Adrenal gland (tissue), 19 donors: ENCODE measurements at places on chromosomes 12 and 14. TPM values are rescaled to one million over a fixed set of nuclear protein-coding genes. Genes with fewer than 3 reads are reported as not detected.

GAS2L3 gene
- total RNA-seq, result 30.3 TPM

RNASE2 gene
- not detected for total RNA-seq

DNA sequence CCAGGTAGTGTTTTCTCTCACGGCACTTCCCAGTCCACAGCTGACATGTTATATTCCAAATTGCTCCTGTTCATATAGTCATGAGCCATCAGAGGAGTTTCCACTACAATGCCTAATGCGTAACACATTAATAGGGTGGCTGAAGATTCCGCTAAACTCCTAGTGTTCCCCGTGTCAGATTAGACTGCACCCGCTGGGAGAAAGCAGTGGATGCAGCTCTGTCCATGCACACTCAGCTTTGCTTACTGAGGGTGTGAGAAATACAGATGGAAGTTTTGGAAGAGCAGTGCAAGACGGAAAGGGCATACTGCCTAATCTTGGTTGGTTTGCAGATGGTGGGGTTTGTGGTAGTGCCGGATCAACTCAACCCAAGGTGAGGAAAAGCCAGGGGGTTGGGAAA is 5.6 kb downstream of the PPP1R3E start:
- H3K36me3 ChIP-seq, result peaks cover 5% of the 10 kb centered on the region
- no peak overlapping the region for H3K27ac ChIP-seq
- DNase-seq, result peak; percentile 47
- H3K4me1 ChIP-seq, result peaks cover 7% of the 10 kb centered on the region
- H3K27me3 ChIP-seq, result no peaks in the 10 kb centered on the region
- H3K4me3 ChIP-seq, result no peak overlapping the region

GRCh38 chr12:113155646-113156045 is 6.1 kb downstream of the CFAP73 start:
- no peak for DNase-seq
- H3K27ac ChIP-seq, result no peak overlapping the region
- H3K4me1 ChIP-seq, result peaks cover 13% of the 10 kb centered on the region
- peaks cover 30% of the 10 kb centered on the region for H3K36me3 ChIP-seq

- H3K27me3 ChIP-seq, result no peaks in the 10 kb centered on the region
- no peak overlapping the region for H3K4me3 ChIP-seq
- no peaks in the 10 kb centered on the region for H3K36me3 ChIP-seq
- no peak overlapping the region for H3K27ac ChIP-seq
- H3K4me1 ChIP-seq, result no peaks in the 10 kb centered on the region
- no peak for DNase-seq
Measured at GRCh38 chr14:48384821-48385220, 709.4 kb upstream of the MDGA2 start.

DNA sequence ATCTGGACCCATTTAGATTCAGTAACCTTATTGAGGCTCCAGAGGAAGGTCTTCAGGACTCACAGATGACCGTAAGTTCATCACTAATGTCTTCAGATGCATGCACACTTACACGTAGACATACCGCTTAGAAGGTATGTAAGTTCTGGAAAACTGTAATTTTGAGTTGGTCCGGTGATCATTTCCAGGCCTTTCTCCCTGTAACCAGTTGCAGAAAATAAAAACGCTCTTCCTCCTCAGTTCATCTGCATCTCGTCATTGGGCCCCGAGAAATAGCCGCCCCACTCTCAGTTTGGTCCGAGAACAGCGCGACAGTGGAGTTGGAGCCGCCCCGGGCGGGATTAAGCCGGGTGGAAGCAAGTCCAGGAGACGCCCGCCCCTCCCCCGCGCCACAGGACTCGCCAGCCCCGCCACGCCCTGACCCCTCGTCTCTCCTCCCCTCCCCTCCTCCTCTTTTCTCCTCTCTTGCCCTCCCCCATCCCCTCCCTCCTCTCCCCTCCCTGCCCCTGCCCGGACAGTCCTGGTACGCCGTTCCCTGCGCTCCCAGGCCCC is 83.7 kb downstream of the TNFAIP2 start:
- H3K4me1 ChIP-seq, result no peaks in the 10 kb centered on the region
- no peaks in the 10 kb centered on the region for H3K36me3 ChIP-seq
- DNase-seq, result peak; percentile 71
- no peak overlapping the region for H3K4me3 ChIP-seq
- H3K27ac ChIP-seq, result peak overlapping the region; percentile 21

- H3K27me3 ChIP-seq, result no peaks in the 10 kb centered on the region
- H3K4me1 ChIP-seq, result peaks cover 15% of the 10 kb centered on the region
- no peak overlapping the region for H3K27ac ChIP-seq
- no peaks in the 10 kb centered on the region for H3K36me3 ChIP-seq
Measured at GRCh38 chr12:106080041-106080790, 58.5 kb downstream of the NUAK1 start.

DNA sequence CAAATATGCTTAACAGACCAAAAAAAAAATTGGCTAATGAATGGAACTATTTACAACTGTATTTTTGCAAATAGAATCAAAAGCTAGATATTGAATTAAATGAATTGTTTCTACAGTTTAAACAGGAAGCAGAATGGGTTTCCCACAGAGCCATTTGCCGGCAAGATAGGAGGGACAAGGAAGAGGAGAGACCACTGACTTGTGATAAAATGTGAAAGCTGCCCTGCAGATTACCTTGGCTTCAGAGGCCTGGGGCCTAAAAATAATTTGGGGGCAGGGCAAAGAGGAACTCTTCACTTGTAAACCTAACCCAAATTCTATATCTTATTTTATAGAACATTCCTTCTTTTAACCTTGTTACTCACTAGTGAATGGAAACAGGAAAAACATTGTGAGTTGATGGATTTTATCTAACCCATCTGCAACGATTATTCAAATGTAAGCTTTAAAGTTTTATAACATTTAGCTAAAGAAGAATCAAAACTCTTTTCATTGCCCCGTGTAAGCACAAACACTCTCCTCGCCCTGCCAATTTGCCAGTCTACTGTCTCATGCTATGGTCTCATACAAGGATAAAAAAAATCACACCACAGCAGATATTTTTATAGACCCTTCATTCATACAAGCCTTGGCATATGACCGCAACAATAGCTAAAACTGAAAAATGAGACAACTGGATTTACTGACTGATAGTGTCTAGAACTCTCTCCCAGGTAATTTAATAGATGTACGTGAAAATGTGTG is 49.5 kb upstream of the MDM1 start:
- H3K36me3 ChIP-seq, result no peaks in the 10 kb centered on the region
- no peaks in the 10 kb centered on the region for H3K4me1 ChIP-seq
- H3K27ac ChIP-seq, result no peak overlapping the region
- H3K27me3 ChIP-seq, result no peaks in the 10 kb centered on the region
- H3K4me3 ChIP-seq, result no peak overlapping the region

DNA sequence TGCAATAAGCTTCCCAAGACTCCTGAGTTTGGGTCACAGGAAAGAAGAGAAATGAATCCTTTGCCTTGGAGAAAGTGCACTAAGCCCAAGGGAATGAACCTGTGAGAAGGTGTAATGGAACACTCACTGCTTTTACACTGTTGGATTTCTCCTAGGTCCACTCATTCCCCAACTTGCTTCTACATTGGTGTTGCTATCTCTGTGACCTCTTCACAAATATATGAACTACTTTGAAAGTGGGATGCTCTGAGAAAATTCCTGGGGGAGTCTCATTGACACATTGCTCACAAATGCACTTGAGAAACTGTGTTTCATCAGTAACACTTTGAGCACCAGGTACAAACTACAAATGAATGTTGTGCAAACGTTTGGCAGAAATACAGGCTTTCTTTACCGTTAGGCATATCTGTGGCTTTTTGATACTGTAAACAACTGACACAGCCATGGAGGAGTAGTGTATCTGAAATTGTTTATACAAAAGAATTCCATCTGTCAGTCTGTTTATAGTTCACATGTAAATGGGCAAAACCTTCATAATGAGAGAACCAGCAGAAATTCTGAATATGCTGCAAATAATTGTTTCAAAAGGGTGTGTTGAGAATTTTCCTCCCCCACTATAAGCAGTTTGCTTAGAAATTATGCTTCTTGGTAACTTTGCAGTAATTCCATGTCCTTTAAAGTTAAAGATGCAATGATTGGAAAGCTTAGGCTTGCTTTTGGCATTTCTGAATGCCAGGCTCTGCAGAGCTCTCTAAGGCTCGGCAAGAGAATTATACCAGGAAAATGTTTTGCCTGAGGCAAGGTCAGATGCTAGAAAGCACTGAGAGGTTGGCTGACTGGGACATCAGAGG is 348.5 kb upstream of the DDHD1 start:
- no peaks in the 10 kb centered on the region for H3K27me3 ChIP-seq
- no peak overlapping the region for H3K4me3 ChIP-seq
- DNase-seq, result peak; percentile 14
- no peak overlapping the region for H3K27ac ChIP-seq
- no peaks in the 10 kb centered on the region for H3K4me1 ChIP-seq
